Omental fat pad (tissue), 4 donors: ENCODE measurements at places on chromosomes 2 and 18. TPM values are rescaled to one million over a fixed set of nuclear protein-coding genes. Genes with fewer than 3 reads are reported as not detected.

DNA sequence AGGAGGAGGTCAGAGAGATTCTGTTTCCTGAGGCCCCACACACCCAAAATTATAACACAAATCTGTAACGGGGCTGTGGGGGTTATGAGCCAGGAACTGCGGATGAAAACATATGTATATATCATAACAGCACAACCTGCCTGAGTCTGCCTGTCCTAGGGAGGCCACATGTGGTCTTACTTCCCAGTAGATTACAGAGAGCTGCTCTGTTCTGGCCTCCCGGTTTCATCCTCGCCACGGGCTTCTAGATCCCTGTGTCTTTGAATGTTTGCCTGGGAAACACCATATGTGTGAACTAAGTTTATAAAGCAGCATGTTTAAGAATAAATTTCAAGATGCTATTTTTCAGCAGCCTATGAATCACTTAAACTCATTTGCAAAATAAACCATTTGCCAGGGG, 124.0 kb downstream of the TMEM200C start:
- no peak for DNase-seq

GRCh38 chr18:58941426-58942099, 76.9 kb downstream of the ZNF532 start:
- no peak for DNase-seq

DNA sequence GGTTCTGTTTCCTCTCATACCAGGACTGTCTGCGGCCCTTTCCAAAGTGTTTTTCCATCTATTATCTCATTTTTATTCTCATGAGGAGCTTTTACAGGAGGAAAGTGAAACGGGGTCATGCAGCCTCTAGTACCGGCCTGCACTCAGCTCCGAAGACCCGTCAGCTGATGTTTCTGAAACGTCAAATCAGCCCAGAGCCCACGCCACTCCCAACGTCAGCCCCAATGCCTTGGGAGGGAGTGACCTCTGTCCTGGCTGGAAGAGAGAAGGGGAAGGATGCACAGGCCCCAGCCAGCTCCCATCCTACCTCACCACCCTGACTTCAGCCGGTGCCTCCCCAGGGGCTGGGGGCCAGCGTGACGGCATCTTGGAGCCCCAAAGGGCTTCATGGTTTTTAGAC, 58.5 kb downstream of the ADCY3 start:
- no peak for DNase-seq

GRCh38 chr2:82023710-82024109, 1719.2 kb upstream of the LRRTM1 start:
- no peak for DNase-seq

- no peak for DNase-seq
Observed at GRCh38 chr18:3449512-3450011, 410 bp upstream of the TGIF1 start.

DNA sequence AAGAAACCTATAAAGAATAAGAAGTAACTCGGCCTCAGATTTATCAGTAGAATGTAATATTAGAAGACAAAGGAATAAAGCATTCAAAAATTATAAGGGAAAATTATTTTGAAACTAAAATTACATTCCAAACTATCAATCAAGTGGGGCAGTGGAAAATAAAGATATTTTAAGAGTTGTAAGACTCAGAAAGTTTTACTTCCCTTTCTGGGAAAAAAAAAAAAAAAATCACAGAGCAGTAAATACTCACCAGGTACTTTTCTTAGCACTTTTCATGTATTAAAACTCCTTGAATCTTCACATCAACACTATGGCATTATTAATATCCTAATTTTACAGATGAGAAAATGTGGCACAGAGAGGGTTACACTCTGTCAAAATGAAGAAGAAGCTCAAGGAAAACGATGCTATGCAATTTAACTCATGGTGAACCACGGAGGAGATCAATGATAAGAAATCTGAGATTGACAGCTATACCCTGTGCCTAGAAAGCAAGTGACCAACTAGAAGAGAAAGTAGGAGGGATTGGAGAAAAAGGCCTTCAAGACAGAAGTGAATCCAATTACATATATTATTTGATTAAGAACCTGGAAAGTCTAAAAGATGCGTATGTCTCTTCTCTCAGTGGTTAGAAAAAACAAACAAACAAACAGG, 238.9 kb upstream of the ID2 start:
- DNase-seq: no peak

GRCh38 chr2:232504438-232504837, 15.8 kb upstream of the PRSS56 start:
- DNase-seq: no peak

DNA sequence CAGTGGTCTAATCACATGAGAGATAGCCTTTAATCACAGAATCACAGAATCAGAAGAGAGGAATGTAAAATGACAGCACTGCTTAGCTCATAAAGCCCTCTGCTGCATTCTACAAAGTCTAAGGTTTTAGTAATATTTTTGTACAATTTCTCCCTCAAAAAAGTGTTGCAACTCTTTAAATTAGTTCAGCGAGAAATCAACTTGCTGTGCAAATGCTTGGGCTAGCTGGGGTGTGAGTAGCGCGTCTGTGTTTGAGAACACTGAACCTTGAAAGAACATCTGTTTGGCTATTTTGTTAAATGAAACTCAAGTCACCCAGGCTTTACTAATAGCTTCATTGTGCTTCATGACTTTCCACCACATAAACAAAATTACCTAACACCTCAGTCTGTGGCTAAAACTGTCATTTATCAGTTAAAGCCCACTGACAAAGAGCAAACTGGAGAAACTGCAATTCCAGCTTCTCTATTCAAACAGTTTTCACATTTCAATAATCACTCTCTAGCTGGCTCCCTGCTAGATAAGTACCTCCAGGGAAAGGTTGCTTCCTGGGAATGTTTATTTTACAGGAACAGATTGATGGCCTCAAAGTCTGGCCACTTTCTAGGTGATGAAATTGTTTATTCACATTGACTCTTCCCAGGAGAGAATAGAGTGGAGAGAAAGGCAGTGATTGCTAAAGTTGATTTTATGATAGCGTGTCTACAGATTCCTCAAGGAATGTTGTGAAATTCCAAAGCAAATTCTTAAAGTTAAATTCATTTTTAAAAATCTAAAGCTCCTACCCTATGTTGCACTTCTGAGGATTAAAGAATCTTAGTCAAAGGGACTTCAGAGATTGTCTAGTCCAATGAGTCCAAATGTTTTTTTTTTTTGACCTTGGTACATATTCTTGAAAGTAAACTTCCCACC, 36.0 kb upstream of the STAT1 start:
- DNase-seq: no peak

DNA sequence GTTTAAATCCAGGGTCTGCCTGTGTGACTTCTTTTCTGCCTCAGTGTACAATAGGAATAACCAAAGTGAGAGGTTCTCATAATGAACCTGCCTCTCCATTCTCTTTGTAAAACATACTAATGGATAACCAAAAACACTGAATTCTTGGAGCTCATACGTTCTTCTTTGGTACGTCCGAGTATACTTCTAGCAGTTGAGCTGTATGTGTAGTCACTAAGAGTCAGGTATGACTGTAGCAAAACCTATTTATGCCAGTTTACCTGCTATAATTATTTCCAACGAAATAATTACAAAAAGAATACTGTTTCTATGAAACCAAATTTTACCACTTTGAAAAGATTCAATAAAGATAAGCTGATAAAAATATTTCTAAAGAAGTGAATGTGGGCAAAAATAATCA, 109.2 kb downstream of the IKZF2 start:
- DNase-seq: no peak

- DNase-seq: no peak
Observed at GRCh38 chr18:60248336-60249330, 123.9 kb downstream of the MC4R start.

- DNase-seq: no peak
Observed at GRCh38 chr2:99775585-99775984, 285.8 kb upstream of the REV1 start.

DNA sequence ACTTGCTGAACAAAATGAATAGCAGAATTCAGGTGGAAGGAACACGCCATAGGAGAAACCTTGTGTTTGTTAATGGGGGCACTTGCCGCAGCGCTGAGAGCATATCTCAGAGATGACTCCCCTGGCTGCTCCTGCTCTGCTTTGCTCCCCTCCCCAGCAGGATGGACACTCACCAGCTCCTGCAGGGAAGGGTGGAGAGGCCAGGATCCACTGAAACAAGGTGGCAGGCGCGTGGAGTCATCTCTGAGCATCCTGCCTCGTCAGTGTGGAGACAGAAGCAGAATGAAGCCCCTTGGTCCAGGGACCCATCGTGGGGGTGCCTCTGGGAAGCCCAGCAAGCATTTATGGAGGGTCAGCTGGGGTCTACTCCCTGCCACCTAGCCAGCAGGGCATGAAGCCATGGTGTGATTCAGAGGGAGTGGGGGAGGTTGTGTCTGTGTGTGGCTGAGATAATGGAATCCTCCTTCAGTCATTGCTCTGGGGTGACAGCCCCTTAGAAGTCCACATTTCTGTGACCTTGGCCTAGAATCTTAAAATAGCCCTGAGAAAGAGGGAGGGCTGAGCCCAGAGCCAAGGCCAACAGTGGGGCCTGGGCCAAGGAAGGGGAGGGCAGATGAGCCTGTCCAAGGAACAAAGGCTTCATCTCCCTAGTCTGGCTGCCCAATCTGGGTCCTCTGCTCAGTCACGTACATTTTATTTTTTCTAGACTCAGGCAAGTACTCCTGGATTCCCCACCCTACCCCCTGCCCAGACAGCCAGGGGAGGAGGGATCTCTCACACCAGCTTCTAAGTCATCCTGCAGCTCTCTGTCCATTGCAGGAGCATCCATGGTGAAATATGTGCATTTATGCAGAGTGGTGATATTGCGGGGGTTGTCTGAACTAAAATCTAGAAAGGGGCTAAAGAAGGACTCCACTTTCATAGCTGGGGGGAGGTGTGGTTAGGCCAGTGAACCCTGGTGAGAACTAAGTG, 215.4 kb downstream of the ZBTB7C start:
- no peak for DNase-seq

- no peak for DNase-seq
Observed at GRCh38 chr18:29434650-29435049, 1257.7 kb upstream of the CDH2 start.

DNA sequence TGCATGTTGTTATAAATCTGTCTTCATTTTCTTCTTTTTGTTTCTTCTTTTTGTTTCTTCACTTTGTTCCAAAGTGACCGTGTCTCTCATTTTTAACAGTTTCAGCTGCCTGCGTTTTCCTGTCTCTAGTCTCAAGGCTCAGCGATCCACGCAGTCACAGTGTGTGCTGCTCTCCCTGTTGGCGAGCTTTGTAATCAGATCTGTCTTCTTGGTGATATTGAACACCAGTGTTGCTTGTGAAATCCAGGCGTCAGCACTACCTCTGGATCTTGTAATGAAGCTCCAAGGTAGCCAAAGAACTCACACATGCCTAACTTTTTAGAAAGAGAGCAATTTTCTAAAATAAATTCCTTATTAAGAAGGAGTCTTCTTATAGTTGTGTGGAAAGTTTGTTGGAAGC, 13.2 kb downstream of the SNTG2 start:
- DNase-seq: no peak

- DNase-seq: no peak
Observed at GRCh38 chr18:61865466-61866175, 27.2 kb downstream of the RNF152 start.

DNA sequence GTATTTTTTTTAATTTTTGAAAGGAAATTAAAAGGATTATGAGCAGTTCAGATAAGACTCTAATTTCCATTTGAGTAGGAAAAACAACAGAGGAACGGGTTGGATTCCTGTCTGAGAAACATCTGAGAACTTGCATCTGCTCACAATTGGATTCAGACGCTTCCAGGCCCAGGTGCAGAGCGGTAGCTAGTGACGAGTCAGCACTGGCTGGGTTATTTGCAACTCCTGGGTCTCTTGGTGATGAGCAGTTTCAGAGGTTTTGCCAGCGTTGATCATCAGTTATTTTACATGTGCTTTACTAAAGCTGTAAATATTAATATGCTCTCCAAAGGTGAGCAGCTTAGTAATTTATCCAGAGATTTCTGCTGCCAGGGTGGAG, 39.1 kb upstream of the B3GNT7 start:
- DNase-seq: no peak

GRCh38 chr2:100902817-100903405, 83.0 kb downstream of the NPAS2 start:
- no peak for DNase-seq

The SCN3A gene
- 2.5 TPM for total RNA-seq

The TRIM43 gene
- total RNA-seq: not detected

The ARHGEF33 gene
- 1.6 TPM for total RNA-seq

The CLEC4F gene
- 2.7 TPM for total RNA-seq

The CNGA3 gene
- 0.47 TPM for total RNA-seq

The DLX1 gene
- 0.09 TPM for total RNA-seq

The MOCOS gene
- 4.3 TPM for total RNA-seq

The NAB1 gene
- total RNA-seq: 65.0 TPM
